ENCODE measurements at places on chromosomes 5 and 9. TPM values are rescaled to one million over a fixed set of nuclear protein-coding genes. Genes with fewer than 3 reads are reported as not detected.

ATP10B gene
- not detected for total RNA-seq

HSPB3 gene
- 1.1 TPM for total RNA-seq

NEK6 gene
- 137 TPM for total RNA-seq

ACER2 gene
- 5.5 TPM for total RNA-seq

F2RL1 gene
- 8.0 TPM for total RNA-seq

GLRA1 gene
- total RNA-seq = not detected

P4HA2 gene
- 79.0 TPM for total RNA-seq

REEP2 gene
- 0.55 TPM for total RNA-seq

ELOVL7 gene
- 8.2 TPM for total RNA-seq

DND1 gene
- 0.84 TPM for total RNA-seq

NPR3 gene
- 87.2 TPM for total RNA-seq

CACFD1 gene
- total RNA-seq = 39.8 TPM

ALDH1A1 gene
- 212 TPM for total RNA-seq

All from upper lobe of right lung (tissue), 1 donor.